ENCODE measurements at places on chromosomes 6 and 20. TPM values are rescaled to one million over a fixed set of nuclear protein-coding genes. Genes with fewer than 3 reads are reported as not detected.

GPR6 gene
- not detected for polyA plus RNA-seq

ZSCAN16 gene
- 3.1 TPM for polyA plus RNA-seq

ZNF512B gene
- polyA plus RNA-seq: 5.6 TPM

TUBB gene
- 175 TPM for polyA plus RNA-seq

PRKN gene
- polyA plus RNA-seq: 11.7 TPM

DNA sequence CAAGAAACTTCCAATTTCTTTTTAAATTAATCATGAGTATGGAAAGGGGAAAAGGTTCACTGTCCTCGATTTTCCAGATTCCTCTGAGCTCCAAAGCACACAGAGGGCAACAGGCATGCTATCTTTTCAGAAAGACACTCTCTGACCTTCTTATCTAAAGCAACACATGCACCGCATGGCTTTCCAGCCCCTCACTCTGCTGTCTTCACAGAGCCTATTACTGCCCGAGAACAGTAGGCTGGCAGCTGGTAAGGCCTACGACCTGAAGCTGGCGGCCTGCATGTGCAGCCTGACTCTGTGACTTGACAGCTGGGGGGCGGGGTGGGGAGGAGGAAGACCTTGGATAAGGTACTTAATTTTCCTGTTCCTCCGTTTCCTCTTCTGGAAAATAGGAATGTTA lies 86.3 kb downstream of the ELOVL4 start:
- DNase-seq: no peak

DNA sequence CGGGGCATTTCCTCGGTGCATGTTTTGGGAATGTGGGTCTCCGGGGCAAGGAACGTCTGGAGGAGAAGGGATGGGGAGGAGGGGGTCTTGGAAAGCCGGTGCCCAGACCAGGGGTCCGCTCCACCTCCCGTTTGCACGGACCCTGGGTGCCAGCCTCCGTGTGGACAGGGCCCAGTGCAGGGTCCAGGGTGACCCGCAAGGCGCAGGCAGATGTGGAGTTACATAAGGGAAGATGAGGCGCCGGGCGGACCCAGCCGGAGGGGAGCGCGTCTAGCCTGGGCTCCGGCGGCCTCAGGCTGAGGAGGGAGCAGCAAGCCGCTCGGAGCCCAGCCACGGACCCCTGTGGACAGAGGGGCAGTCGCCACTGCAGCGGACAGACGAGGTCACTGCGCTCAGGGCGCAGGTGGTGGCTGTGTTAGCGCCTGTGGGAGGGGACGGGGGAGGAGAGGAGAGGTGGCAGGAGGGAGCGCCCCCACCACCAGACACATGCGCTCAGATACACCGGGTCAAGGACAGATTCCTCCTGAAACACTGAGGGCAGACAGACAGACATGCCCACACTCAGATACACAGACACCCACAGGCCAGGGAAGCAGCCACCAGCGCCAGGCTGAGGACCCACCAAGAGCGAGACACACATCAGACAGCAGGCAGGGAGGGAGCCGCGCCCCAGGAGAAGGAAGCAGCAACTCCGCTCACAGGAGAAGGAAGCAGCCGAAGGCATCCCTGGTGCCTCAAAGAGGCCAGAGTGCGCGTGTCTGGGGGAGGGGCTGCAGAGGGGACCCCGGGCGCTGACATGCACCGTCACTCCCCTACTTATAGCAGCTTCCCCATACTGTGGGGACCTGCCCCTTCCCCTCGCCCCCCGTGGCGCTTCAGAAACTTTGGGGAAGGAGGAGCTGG lies 839 bp upstream of the HRH3 start:
- no peak for DNase-seq

- DNase-seq: no peak
Measured at GRCh38 chr6:11722805-11723631, 55.6 kb downstream of the ADTRP start.

Data from psoas muscle (tissue), 8 donors.